CD4-positive, alpha-beta T cell (primary cell): ENCODE measurements at places on chromosomes 1 and 21.

DNA sequence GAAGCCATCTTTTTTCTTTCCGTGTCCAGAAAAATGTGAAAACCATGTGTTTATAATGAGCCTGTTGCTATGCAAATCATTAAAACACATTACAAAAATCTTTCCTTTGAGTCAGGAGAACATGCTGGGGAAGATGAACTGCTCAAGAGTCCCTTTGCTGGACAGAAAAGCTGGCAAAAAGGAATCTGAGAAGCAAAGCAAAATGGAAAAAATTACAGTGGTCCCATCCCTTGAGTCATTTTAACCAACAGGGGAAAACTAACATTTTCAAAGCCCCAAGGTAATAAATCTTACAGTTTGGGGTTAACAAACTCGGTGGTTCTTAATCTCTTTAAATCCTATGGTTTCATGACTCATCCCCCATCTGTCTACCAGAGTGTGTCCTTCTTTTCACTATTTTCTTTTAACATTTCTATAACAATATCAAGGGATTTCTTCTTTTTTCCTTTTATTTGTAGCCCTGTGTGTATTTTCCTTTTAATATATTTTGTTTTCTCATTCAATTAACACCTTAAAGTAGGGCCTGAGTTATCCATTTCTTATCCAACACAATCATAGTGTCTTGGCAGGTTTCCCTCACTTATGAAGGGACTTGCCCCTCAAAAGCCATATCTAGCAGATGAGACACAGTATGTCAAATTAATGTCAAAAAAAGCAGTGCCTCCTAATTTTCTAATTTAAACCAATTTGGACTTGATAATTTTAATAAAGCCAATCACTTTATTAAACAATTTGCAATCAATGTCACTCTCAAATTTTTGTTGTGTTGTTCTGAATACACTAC, 105.4 kb downstream of the PTPN14 start:
- DNase-seq = no peak

DNA sequence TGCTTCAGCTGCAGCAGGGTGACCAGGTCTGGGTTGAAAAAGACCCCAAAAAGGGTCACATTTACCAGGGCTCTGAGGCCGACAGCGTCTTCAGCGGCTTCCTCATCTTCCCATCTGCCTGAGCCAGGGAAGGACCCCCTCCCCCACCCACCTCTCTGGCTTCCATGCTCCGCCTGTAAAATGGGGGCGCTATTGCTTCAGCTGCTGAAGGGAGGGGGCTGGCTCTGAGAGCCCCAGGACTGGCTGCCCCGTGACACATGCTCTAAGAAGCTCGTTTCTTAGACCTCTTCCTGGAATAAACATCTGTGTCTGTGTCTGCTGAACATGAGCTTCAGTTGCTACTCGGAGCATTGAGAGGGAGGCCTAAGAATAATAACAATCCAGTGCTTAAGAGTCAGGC, 2.9 kb downstream of the C1QA start:
- no peak for DNase-seq

GRCh38 chr1:85584264-85584781, 3.8 kb downstream of the CCN1 start:
- no peak for DNase-seq

- no peak for DNase-seq
Measured at GRCh38 chr1:72439036-72439435, 156.7 kb upstream of the NEGR1 start.
